ENCODE measurements at places on chromosomes 12 and 14.

DNA sequence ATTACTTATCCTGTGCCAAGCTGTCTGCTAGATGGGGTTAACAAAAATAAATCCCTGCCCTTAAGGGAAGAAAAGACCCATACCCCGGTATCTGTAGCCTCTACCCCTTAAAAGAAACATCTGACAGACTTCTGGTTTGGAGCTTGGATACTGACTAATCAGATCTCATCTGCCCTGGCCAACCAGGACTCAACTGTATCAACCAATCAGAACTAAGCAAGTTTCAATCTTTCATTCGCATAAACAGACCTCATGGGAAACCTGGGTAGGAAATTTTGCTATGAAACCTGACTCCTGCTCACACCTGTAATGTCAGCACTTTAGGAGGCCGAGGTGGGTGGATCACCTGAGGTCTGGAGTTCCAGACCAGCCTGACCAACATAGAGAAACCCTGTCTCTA, 26.4 kb upstream of the PRMT8 start:
- no peak for DNase-seq

DNA sequence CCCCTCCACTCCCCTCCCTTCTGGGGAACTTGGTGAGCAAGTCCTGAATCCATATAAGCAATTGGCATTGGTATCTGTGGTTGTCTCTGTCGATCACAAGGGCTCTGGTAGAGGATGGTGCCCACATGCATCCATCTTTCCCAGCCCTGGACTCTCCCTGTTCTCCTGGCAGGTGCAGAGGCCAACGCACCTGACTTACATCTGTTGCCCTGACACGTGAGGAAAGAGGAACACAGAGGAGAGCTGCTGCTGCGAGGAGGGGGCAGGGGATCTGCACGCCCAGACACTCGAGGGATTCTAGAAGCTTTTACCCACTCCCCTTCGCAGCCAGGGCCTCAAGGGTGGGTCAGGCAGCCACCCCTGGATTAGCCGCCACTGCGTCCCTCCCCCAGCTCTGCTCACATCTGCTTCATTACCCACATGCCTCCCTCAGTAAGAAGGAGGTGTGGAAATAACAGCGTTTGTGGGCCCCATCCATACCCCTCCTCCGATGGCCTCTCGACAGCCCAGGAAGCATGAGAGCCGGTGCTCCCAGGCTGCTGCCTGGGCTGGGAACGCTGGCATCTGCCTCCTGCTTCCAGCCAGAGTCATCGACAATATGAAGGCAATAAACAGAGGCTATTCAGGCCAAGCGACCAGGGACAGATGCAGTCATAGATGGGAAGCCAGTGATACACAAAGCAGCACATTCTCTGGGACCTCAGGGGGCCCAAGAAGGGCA, 56.5 kb downstream of the KDM2B start:
- no peak for DNase-seq

DNA sequence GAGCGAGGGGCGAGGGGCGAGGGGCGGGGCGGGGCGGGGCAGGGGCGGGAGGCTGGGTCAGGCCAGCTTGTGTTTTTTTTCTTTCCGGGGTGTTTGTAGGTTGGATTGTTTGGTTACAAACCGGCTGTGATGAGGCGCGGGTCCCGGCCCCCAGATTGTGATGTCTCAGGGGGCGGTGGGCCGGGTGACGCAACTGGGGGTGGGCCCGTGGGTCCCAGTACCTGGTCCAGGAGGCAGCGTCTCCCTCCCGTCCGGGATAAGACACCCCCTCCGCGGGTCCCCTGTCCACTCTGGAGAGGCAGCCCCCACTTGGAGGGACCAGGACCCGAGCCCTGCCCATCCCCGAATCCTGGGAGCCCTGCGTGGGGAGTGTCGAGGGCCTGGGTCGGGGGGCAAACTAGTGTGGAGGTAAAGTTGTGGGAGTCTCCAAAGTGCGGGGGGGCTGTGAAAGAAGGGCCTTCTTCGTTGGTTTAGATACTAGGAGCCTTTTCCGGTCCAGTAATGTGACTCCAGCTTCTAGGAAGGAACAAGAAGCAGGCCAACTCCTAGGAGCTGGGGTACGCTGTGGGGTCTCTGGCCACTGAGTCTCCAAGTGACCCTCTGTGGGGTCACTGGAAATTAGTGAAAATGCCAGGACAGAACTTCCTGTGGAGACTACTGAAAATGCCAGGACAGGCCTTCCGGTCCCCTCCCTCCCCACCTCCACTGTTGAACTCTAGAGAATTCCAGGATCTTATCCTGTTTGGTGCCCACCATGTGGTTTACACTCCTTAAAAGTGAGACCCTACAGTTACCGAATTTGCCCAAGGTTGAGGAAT, 579 bp upstream of the CLMN start:
- peak; percentile 49 for DNase-seq

DNA sequence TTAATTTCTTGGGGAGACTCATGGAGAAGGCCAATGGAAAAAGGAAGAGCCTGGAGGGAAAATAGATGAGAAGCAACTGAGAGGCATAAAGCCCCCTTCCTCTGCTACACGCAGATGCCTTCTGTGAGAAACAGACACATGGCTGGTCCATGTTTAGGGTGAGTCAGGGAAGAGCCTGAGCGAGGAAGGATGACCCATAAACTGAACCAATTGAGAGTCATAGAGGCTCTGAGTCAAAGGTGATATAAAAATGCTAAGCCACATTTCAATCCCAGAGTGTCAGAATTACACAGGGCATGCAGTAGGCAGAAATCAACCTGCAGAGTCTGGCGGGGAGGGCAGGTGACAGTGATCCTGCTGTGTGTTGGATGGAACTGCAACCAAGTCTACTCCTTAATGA, 30.1 kb upstream of the NEDD1 start:
- no peak for DNase-seq

DNA sequence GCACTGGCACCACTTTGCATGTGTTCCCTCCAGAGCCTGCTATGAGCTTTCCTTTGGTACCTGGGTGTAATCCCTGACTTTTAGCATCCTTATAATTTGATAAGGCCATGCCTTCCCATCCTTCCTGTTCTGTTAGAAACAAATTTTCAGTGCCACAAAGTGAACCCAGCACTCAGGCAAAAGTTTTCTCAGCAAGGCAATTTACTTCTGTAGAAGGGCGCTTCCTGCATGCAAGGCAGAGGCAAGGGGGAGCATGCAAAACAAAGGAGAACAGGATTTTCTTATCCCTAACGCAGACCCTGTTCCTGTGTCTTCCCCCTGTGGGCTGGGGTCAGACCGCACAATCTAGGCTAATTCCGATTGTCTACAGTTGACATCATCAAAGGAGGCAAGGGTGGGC, 108.7 kb downstream of the RIN3 start:
- DNase-seq: no peak

- no peak for DNase-seq
These were observed 77.8 kb upstream of the MAX start for GRCh38 chr14:65179918-65180724.

DNA sequence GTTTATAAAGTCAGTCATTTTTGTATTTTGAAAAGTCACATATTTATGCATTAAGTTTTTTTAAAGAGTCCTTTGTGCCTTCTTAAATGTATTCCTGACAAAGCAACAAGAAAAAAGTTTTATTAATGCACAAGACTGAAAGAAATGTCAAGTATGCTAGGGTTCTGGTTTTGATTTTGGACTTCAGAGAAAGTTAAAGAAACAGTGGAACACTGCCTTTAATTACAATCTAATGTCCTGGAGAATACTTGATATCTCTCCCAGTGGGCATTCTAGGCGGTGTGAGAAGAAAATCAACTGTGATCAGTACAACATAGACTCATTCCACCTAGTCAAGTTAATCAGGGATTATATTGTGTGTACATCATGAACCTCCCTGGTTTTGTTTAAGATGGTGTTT, 49.9 kb downstream of the PRICKLE1 start:
- DNase-seq: no peak

DNA sequence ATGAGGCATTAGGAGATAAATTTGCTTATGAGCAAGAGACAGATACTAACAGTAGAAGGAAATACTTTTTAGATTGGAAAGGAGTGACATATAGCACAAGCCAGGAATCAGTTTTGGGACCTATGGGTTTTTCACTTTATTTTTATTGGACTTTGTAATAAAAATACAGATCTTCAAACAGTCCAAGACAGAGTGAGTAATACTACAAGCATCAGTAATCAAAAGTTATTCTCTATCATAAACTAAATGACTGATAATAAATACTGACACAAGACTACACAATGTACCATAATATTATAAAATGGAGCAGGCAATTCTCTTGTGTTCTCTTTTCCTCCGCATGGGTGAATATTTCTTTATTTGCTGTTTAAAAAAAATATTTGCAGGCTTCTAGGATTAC, 85.8 kb downstream of the DERA start:
- no peak for DNase-seq

DNA sequence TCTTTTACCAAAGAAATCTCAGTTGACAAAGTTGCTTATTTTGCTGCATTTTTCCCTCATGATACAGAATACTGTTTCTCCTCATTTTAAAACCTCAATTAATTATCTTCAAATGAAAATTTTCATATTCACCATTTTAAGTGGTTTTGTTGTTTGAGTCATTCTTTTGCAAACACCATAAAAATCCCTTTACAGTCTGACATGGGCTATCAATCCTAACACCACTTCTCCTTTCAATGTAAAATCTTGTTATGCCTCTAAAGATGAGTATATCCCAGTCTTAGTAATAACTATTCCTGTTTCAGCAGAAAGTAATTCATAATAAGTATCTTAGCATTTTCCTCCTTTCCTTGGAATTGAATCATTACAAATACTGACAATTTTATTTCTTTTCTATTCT, 192.2 kb downstream of the SYT1 start:
- no peak for DNase-seq

GRCh38 chr14:80491131-80491530, 279.8 kb upstream of the DIO2 start:
- peak; percentile 77 for DNase-seq

DNA sequence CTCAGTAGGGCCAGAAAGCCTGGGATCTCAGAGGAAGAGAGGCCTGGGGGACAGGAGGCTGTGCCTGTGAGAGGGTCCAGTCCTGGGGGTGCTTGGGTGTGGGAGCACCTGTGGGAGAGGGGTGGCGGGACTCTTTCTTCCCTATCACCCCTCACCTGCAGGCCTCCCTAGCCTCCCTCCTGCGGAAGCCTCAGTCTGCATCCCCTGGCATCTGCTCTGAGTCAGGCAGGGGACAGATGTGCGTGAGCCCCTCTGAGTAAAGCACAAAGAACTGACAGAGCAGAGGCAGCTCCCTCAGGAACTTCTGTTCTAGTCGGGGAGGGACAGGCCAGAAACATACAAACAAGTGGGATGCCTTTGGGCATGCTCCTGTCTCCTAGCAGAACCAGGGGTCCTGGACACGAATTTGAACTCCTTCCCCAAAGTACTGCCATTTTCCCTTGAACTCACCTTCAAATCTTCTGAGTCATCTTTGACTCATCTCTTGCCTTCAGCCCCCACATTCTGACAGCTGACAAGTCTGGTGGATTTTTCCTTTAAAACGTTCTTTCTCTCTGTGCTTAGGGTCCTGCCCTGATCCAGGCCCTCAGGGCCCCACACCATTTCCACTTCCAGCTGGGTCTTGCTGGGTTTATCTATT, 8.5 kb upstream of the HSP90AA1 start:
- no peak for DNase-seq

GRCh38 chr14:52121441-52121840, 52.6 kb upstream of the NID2 start:
- DNase-seq: no peak

GRCh38 chr12:54017027-54017788, 8.4 kb downstream of the HOXC8 start:
- peak; percentile 10 for DNase-seq

- DNase-seq: peak; percentile 40
These were observed 90.6 kb downstream of the PAPOLA start for GRCh38 chr14:96592591-96593386.

DNA sequence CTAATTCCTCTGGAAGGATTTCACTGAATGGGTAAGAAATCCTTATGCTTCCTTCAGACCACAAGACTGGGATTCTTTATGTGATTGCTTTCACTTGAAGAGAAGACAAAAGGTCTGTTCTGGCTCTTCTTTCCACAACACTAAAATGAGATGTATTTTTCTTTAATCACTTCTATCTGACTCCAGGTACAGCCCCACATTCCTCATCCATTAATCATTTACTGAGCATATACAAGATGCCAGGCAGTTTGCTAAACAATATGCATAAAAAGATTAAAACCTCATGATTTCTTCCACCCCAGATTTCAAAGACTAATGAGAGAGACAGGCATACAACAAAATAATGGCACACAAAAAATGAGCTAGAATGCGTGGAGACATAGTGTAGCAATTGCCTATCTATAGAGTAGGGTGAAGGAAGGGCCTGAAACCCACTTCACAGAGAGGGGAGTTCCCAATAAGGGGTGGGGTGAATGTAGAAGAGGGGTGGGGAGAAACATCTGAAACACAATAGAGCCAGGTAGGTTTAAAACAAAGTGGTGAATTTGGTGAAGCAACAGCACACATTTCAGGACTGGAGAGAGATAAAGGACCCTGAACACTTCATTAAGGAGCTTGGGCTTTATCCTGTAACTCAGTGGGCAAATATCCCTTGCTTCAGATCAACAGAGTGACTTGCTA, 65.1 kb upstream of the PRB2 start:
- no peak for DNase-seq

GRCh38 chr12:104478396-104479122, 21.8 kb downstream of the CHST11 start:
- DNase-seq: no peak

DNA sequence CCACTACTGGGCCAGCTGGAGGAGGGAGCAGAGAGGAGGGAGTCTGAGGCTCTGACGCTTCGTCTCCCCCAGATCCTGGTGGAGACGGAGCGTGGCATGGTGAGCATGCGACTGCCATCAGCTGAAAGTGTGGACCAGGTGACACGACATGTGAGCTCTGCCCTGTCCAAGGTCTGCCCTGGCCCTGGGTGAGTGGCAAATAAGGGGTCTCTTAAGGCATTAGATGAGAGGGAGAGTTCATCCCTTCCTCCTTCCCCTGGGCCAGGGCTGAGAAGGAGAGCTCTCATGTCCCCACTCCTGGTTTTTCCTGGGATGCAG, 2.5 kb downstream of the CARMIL3 start:
- no peak for DNase-seq

DNA sequence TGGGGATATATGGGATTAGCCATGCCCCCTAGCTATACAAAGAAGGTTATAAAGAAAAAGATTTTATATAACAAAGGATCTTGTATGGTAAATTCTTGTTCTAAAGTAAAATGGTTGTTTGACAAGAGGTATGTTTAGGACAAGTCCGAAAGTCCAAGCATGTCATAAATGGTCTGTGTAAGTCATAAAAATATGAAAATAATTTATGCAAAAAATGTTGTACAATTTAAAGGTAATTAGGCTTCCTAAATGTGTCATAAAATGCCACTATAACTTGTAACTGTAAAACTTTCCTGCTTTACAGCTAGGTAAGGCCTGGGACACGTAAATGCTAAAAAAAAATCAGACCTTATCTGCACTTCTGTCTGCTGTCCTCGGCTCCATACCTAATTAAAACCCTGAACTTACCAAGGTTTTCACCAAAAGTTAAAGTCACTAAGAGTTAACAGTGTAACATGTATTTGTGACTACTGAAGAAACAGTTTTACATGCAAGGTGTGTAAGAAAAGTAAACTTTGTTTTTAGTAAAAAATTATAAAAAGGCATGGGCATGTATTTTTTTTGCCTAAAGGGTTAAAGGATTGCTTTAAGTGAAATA, 110.0 kb upstream of the RESF1 start:
- DNase-seq: no peak

All from lung (tissue), 17 donors.